KBM-7 (cell line): ENCODE measurements at places on chromosomes 2 and 18.

- DNase-seq: no peak
Measured at GRCh38 chr2:119279666-119280065, 56.0 kb downstream of the STEAP3 start.

GRCh38 chr2:127386764-127387654 is 766 bp downstream of the MAP3K2 start:
- DNase-seq: peak; percentile 90

- no peak for DNase-seq
Measured at GRCh38 chr2:208186465-208186864, 3.4 kb downstream of the C2orf80 start.

GRCh38 chr2:114805195-114805594 is 362.8 kb downstream of the DPP10 start:
- DNase-seq: no peak

DNA sequence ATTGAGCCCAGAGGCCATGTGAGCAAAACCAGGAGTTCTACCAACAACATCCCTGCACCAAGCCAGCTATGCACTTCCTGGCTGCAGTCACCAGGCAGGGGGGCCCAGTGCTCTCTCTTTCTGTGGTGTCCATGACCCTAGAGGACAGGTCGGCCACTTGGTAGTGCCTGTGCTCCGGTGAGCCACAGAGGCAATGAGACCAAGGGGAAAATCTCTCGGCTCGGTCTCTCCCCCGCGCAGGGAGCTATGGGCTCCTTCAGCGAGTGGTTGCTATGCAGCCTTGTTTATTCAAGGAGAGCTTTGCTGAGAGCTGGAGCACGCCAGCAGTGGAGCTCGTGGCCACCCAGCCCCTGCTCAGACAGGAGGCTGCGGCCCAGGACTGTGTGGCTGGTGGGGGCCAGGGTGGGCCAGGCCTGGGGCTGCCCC is at the start of gene TOGARAM2:
Gene TOGARAM2, plus strand, starts transcription at position 283 of the 426 bp plus-strand sequence. CDS start 13,537 bp downstream, outside the sequence.
- no peak for DNase-seq

- no peak for DNase-seq
Measured at GRCh38 chr18:21341141-21341540, 99.1 kb downstream of the GREB1L start.

DNA sequence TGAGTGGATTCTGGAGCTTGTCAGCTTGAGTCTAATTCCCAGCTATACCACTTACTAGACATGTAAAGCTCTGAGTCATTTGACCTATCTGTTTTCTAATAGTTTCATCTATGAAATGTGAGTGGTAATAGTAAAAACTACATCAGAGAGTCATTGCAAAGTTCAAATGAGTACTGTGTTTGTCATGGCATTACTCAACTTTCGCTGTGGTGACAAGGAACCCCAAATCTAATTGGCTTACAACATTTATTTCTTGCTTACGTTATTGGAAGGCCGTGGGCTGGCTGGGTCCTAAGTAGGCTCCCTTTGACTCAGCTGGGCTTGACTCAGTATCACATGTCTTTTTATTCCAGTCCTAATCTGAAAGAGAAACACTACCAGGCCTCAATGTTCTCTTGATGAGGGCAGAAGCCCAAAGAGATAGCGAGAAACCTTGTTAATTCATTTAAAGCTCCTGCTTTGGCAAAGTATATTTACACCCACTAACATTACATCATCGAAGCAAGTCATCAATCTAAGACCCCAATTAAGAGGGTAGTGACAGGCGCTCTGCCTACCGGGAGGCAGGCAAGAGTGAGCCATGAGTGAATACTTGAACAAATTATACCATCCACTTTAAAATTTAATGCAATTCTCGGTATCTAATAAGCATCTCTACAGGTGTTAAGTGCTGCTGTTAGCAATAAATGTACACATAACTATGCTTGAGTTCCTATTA is 431.8 kb upstream of the SPHKAP start:
- no peak for DNase-seq

- no peak for DNase-seq
Measured at GRCh38 chr2:118665784-118666529, 181.5 kb downstream of the EN1 start.

DNA sequence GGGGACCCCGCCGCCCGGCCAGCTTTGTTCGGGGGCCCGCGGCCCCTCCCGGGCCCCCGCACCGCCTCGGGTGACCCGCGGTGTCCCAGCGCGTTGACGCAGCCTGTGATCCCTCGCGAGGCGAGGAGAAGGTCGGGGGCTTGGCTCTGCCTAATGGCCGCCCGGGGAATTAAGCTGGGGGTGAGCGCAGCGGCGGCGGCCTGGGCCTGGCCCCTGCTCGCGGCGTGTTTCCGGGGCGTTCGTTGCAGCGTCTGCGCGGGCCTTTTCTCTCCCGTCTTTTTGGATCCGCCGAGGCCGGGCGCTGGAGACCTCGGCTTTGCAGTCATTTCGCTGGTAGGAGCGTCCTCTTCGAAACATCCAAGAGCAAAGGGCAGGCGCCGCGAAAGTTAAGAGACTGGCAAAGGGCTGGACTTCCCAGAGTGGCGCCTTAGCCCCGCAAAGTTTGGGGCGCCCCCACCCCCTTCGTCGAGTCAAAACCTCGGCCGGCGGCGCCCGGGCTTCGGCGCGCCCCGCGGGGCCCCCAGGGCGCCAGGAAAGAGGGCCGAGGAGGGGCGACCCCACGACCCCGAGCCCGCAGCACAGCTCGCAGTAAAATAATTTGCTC is 1.3 kb downstream of the SALL3 start:
- no peak for DNase-seq

DNA sequence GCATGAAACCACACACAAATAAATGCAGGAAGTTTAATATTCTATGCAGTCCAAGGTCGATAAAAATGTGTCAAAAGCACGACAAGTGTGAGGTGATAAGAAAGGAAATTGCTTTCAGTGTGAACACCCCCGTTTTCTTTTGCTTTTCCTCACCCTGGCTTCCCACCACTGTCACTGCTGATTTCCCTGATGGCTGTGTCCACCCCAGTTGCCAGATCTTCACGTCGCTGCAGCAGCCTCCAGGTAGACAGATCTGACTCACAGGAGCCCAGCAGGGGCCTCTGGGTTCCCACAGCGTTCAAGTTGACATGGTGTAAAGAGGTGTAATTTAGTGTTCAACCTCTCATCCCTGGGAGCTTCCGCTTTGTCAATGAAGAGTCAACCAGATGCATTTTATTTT is 128.0 kb upstream of the TACR1 start:
- DNase-seq: no peak

DNA sequence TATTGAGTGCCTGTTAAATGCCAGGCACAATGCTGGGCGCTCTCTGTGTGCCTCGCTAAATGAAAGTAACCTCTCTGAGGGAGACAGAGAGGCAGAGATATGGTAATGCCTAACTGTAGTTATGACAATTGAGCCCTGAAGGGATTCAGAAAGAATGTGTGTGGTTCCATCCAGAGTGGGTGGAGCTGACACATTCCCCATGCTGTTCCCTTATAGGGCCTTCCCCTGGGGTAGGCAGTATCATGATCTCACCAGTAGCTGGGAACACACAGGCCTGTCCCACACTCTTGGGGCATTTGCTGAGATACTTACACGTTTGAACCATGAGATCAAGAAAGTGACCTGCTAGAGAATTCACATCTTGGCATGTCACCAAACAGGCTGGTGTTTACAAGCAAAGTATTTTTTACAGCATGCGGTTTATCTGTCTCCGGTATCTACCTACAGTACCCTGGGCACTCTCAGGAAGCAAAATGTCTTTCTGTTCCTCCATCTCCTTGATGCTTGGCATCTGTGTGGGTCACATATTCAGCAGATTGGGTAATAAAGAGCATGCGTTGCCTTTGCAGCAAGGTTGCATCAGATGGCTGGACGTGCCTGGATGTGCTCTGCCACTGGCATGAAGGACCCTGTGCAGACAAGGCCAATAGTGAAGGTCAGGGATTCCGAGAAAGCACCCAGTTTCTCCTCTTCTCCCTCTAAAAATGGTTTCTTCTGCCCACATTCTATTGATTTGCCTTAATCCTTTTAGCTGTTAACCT is 9.4 kb downstream of the CTIF start:
- no peak for DNase-seq

DNA sequence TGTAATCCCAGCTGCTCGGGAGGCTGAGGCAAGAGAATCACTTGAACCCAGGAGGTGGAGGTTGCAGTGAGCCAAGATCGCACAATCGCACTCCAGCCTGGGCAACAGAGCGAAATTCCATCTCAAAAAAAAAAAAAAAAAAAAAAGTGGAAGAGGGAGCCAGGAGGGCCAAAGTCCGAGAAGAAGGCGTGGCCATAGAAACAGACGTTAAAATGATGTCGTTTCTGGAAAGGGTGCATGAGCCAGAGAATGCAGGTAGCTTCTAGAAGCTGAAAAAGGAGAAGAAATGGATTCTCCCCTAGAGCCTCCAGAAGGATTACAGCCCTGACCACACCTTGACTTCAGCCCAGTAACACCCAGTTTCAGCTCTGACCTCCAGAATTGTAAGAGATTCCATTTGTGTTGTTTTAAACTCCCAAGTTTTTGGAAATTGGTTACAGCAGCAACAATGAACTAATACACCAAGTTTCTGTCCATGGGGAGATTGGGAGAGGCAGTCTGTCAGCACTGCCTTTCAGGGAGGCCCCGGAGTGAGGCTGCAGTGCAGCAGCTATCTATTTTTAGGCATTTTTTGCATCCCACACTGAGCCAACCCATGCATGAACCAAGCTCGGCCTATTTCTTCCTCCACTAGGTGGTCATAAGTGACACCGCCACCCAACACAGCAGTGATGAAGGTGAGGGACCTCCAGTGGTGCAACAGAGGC is 14.2 kb upstream of the TRAF3IP1 start:
- no peak for DNase-seq

GRCh38 chr18:40962784-40963183 is 992.2 kb upstream of the PIK3C3 start:
- no peak for DNase-seq

- no peak for DNase-seq
Measured at GRCh38 chr18:47779381-47779780, 151.1 kb downstream of the SMAD2 start.

DNA sequence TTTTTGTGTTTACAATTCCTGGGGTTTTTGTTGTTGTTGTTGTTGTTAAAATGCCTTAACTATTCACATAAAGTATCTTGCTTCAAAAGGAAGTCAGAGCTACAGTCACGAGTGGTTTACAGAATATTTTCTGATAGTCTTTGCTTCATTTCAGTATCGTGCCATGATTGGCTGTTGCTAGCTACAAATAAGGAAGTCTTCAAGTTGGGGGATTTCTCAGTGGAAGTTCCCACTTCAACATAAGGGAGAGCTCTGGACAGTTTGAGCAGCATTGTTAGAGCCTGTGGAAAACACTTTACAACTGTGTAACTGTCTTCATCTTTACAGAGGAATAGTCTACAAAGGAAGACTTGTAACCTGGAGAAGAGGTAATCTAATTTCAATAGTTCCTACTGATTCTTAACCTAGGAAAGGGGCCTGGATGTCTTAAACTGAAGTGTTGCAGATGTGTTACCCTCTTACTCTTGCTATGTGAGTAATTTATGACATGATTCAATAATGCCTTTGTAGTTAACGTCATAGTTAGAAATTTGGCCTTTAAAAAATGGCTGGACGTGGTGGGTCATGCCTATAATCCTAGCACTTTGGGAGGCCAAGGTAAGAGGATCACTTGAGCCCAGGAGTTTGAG is 23.4 kb upstream of the TANK start:
- DNase-seq: peak; percentile 59

GRCh38 chr2:24493713-24494112 is 2.7 kb downstream of the NCOA1 start:
- DNase-seq: peak; percentile 49

GRCh38 chr18:40159141-40160017 is 1795.7 kb upstream of the PIK3C3 start:
- peak; percentile 5 for DNase-seq

- DNase-seq: no peak
Measured at GRCh38 chr2:217988840-217989204, 14.0 kb downstream of the TNS1 start.

DNA sequence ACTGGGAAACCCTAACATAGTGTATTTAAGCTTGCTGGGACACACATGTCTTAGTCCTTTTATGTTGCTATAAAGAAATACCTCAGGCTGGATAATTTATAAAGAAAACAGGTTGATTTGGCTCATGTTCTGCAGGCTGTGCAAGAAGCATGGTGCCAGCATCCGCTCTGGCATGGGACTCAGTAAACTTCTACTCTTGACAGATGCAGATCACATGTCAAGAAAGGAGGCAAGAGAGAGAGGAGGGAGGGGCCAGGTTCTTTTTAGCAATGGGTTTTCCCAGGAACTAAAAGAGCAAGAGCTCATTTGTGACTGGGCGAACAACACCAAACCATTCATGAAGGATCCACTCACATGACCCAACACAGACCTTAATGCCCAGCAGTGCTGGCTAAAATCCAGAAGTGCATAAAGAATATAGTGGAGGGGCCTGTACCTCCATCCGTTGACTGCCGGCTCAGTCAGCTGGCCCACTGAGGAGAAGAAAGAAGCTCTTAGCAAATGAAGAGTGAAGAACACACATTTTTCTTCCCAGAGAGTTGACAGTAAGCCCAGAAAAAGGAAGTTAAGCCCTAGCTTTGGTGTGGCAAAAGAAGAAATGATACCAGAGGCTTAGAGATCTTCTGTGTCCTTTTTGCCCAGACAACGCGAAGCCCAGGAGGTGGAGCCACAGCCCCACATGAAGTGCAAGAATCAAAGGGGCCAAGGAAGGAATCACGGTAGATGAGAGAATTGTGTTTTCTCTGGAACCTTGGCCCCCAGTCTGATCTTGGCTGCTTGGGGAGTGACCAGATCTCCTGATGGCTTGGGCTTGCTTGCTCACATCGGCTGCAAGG is 183.5 kb upstream of the FAM98A start:
- peak; percentile 3 for DNase-seq

GRCh38 chr2:862731-863466 is 87.8 kb upstream of the SNTG2 start:
- no peak for DNase-seq

DNA sequence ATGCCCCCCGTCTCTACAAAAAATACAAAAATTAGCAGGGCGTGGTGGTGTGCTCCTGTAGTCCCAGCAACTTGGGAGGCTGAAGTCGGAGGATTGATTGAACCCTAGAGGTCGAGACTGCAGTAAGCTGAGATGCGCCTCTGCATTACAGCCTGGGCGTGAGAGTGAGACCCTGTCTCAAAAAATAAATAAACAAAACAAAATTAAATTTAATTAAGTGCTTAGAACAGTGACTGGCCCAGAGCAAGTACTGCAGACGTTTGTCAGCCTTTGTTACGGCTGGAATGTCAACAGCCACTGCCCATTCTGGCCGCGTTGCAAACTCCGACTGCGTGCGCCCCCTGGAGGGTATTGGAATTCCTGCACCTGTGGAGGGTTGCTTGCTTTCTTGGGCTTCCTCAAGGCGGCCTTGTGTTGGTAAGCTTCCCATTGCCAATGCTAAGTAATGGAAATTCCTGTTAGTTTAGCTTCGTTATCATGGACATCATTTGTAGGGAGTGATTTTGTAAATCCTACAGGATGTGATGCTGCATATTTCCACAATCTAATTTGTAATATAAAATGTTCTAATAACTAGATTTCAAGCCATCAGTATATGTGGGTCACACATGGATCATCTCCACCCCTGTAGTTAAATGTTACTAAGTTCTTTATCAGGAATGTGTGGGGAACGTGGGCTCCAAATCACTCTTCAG is 15.9 kb upstream of the ATP6V1B1 start:
- DNase-seq: peak; percentile 89
